ENCODE measurements at places on chromosomes 7 and 10.

GRCh38 chr7:39357648-39358047 is 208.6 kb upstream of the YAE1 start:
- no peak for DNase-seq

DNA sequence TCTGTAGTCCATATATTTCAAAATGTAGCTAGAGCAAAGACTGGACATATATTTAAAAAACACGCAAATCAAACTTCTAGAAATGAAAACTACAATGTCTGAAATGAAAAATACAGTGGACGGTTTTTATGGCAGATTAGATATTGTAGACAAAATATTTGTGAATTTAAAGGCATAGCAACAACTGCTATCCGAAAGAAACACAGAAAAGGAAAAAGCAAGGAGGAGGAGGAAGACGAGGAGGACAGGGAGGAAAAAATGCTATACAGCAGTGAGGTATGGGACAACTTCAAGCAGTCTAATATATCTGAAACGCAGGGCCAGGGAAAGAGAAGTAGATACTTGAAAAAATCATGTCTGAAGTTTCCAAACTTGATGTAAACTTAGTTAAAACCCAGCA is 13.3 kb downstream of the WASL start:
- DNase-seq, result no peak

DNA sequence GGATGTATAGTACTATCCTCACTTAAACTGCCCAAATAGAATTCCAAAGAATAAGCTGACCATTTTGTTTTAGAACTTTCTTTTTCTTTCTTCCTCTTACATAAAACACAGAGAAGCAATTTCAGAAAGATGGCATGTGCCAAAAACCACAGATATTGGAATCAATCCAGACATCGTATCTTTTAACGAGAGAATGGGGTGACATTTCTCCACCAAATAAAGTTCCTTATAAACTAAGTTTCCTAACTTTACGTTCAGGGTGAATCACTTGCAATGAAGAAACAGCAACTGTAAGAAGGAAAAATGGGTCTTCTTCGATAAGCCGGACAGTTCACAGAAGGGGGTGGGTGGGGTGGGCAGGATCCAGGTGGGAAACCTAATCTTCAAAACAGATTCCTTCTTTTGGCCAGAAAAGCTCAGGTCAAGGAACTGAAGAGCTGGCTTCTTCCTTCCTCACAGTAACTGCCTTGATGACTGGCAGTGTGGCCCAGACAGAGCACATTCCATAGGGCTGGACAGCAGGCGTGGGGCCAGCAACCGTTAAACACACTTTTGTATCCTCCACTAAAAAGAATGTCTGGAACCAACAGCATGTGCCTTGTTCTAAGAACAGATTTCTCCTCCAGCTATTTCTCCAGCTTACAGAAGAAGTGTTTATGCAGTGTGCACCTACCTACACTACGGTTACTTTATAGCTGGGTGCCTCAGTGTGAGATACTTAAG is 31.5 kb downstream of the CREB3L2 start:
- no peak for DNase-seq

DNA sequence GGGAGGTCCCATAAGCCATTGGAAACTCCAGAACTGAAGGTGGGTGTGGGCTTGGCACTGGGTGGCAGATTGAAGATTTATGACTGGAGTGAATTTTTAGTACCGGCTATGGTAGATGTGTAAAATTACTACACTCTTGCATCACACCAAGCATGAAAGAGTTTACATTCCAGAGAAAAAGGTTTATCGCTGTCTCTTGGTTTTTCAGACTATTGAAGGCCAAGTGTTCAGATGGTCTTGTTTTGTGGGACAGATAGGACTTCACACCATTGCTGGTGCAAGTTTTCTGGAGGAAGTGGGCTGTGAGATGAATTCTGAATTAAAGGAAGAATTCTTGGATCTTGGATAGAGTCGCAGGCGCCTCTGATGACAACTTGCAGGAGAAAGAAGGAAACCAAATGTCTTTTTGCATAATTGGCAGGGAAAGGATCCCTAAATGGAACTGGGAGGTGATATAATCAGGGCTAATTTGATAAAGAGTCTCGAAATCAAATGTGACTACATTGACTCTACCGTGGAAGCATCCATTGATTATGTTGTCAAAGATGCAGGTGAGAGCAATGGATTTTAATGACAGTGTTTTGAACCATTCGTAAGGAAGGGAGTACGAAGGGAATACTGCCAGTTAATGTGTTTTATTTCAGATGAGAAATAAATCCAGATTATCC is 14.2 kb upstream of the NMT2 start:
- DNase-seq, result no peak

- no peak for DNase-seq
Observed at GRCh38 chr7:2823130-2823529, 21.0 kb downstream of the GNA12 start.

DNA sequence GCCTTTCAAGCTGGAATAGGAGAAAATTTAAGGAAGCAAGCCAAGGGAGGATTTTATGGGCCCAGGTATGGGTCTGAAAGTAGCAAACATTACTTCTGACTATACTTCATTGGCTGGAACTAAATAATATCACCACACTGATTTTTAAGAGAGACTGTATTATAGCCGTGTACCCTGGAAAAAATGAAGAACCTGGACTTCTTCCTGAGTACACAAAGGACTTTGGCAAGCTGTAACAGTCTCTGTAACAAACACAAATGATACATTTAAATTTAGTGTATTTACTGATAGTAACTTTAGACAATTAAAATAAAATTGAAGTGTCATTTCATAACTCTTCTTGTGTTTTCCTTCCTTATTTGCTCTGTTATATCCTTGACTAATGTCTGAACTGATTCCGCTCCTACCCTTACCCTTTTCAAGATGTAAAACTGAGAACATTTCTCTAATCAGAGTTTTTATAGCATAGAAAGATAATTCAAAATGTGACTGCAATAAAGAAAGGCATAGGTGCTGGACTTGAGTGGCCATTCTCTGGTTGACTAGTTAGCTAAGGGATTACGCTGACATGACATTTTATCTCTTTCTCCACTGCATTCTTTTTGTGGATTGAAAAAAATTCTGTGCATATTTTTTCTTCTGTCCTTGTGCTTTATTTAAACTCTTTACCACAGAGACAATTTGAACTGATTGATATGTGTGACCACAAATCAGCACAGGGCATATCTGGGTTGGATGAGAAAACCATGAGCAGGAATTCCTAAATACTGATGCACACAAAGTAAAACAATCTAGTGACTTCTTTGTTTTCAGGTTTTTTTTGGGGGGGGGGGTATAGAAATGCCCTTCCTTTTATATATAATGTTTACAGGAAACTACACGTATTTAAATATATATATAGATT is 349.7 kb downstream of the MDFIC start:
- DNase-seq, result no peak

DNA sequence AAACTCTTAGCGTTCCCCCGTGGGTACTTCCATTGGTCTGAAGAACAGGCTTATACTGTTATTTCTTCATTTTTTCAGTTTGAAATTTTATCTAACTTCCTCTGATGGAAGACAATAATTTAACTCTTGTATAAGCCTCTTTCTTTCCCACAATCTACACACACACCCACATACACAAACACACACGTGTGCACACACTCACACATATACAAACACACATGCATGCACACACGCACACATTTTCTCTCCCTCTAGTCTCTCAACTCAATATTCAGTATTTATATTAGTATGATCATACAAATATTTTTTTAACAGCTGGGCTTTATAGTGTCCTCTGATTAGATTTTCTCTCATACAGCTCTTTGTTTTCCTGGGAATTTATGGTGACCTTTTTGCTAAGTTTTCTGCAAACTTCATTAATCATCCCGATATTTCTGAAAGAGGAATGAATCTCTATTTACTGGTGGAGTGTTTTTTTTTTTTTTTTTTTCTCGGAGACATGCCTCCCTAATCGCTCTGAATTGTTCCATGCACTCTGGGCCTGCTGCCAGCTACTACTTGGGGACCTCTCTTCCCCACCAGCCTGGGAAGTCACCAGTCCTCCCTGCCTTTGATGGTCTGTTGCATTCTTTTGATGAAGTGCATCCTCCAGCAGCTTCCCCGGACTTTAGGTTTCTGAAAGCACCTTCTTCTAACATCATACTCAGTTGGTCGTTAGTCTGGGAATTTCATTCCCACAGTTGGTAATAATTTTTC is 75.5 kb downstream of the ZNF777 start:
- DNase-seq, result no peak

- DNase-seq, result no peak
Observed at GRCh38 chr7:133275008-133275407, 22.1 kb downstream of the EXOC4 start.

DNA sequence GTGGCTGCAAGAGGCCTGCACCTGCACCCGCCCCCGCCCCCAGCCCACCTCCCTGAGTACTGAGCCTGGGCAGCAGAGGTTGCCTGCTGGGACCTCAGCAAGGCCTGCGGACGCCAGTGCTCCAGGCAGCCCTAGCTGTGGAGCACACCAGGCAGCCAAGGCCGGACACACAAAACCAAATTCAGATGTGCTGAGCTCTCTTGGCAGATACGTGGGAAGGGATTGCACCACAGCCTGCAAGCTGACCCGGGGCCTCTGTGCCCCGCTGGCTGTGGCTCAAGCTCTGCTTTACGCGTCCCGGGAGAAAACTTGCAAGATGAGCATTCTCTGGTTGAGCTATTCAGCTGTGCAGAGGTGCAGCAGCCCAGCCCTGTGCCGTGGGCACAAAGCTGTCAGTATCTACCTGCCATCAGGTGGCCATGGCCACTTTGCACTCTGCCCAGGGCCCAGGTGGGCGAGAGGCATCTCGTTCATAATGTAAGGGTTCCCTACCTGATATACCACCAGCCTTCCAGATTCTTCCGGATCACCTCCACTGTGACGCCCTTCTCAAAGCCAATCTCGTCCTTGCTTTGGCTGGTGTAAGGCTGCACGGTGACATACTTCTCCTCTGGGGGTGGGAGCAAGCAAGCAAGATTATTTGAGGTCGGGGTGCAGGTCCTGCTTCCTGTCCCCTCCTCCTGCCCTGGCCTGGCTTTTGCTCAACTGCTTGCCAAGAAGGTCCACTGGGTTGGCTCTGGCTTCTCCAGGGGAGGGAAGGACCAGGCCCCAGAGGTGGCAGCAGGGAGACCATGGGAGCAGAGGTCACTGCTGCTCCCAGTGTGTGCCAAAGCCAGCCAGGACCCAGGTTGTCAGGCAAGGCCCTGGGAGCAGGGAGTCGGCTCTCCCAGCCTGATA is 123.4 kb downstream of the NEURL1 start:
- no peak for DNase-seq

- DNase-seq, result no peak
Observed at GRCh38 chr7:30828591-30828990, 57.4 kb downstream of the MINDY4 start.

DNA sequence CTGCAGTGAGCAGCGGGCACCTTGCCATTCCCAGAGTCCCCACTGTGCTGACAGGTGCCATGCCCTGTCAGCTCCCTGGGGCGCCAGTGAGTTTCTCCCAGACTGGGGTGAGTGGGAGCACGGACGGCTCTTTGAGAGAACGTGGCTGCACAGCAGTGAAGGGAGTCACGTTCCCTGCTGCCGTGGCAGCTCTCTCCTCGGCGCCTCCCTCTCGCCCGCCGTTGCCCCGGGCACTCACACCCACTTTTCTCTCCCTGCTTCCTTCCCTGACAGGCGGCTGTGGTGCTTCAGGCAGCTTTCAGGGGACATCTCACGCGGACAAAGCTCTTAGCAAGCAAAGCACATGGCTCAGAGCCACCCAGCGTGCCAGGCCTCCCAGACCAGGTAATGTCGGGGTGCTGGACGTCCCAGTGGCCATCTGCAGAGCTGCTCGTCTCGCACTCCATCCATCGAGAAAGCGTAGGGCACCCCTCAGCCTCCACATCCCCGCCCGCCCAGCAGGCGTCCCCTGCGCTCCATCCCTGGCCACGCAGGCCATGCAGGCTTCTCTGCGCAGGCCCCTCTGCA is 27.1 kb upstream of the TTYH3 start:
- DNase-seq, result no peak

DNA sequence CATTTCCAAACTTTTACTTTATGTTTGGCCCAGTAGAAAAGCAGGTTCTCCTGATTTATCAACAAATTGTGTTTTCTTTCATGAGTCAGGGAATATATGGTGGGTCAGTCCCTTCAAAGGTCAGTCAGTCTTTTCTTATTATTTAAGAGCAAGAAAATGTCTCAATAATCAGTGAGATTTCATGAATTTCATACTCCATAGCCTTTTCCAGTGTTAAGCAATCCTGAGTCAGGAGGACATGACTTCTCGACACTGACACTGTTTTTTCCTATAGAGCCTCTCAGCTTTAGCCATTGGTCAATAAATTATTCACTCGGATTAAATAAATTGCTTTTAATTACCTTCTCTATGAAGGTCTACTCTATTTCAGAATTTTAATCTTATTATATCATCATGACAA is 334.5 kb downstream of the SORCS1 start:
- DNase-seq, result no peak

DNA sequence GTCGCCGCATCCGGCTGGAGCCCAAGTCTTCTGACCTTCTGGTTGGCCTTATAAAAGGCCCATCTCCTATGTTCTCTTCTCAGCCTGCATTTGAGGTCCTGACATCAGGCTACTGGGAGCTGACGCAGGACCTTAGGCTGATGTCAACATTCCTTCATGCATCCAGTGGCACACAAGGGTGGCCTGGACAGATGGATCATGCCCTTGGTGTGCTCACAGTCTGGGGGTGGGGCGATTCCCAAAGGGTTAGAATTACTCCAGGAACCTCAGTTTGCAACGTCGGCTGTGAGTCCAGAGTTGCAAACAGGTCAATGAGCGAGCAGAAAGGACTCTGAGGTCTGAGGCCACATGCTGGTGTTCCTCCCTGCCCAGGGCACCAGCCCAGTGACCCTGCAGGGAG is 8.2 kb upstream of the CLIP2 start:
- no peak for DNase-seq

- DNase-seq, result no peak
Observed at GRCh38 chr10:93468461-93469213, 13.5 kb downstream of the MYOF start.

- DNase-seq, result no peak
Observed at GRCh38 chr7:33156441-33156840, 27.1 kb downstream of the BBS9 start.

GRCh38 chr10:15745751-15746150 is 26.0 kb upstream of the ITGA8 start:
- DNase-seq, result no peak

- DNase-seq, result no peak
Observed at GRCh38 chr7:49721441-49721840, 52.0 kb upstream of the VWC2 start.

- DNase-seq, result no peak
Observed at GRCh38 chr10:100979791-100980272, 7.5 kb downstream of the MRPL43 start.

- no peak for DNase-seq
Observed at GRCh38 chr7:157527686-157528085, 190.9 kb downstream of the DNAJB6 start.

DNA sequence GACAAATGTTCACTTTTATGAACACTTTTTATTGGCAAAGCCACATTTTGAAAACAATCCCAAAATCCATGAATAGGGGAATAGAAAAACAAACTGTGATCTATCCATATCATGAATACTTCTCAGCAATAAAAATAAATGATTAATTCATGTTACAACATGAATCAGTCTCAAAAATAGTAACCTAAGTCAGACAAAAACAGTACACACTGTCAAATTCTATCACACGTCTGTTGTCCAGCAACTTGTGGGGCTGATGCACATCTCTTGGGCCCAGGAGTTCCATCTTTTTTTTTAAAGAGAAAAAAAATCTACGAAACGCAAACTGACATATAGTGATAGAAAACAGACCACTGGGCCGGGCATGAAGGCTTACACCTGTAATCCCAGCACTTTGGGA is 71.0 kb downstream of the LARP4B start:
- DNase-seq, result no peak

Measured in omental fat pad (tissue), 4 donors.